ENCODE measurements at places on chromosomes 5 and 9. TPM values are rescaled to one million over a fixed set of nuclear protein-coding genes. Genes with fewer than 3 reads are reported as not detected.

The SLC22A4 gene
- 9.2 TPM for total RNA-seq

The MAN2A1 gene
- 38.1 TPM for total RNA-seq

The PCDHGB3 gene
- 6.3 TPM for total RNA-seq

The NUDT12 gene
- 7.9 TPM for total RNA-seq

- peaks cover 17% of the 10 kb centered on the region for H3K36me3 ChIP-seq
- H3K27me3 ChIP-seq = no peaks in the 10 kb centered on the region
- no peak overlapping the region for H3K27ac ChIP-seq
- no peak overlapping the region for H3K4me3 ChIP-seq
Measured at GRCh38 chr9:122845116-122845515, 16.7 kb upstream of the PDCL start.

DNA sequence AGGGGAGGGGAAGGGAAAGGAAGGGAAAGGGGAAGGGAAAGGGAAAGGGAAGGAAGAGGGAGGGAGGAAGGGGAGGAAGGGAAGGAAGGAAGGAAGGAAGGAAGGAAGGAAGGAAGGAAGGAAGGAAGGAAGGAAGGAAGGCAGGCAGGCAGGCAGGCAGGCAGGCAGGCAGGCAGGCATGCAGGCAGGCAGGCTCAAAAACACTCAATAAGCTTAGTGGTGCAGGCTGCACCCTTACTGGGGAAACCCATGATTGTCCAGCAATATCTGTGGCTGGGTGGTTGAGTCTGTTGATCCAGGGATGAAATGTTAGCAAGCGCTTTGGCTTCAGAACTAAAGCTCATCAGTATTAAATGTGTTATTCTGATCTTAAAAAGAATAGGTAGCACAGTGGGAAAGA, 145.6 kb downstream of the LPAR1 start:
- no peak for DNase-seq
- H3K4me1 ChIP-seq = no peaks in the 10 kb centered on the region
- no peaks in the 10 kb centered on the region for H3K36me3 ChIP-seq
- no peaks in the 10 kb centered on the region for H3K27me3 ChIP-seq
- H3K4me3 ChIP-seq = no peak overlapping the region

GRCh38 chr5:135881244-135881643, 14.4 kb downstream of the IL9 start:
- DNase-seq = peak; percentile 32
- no peak overlapping the region for H3K27ac ChIP-seq
- H3K4me1 ChIP-seq = peaks cover 6% of the 10 kb centered on the region
- H3K4me3 ChIP-seq = no peak overlapping the region
- H3K36me3 ChIP-seq = no peaks in the 10 kb centered on the region
- no peaks in the 10 kb centered on the region for H3K27me3 ChIP-seq

GRCh38 chr9:84436386-84437109, 96.0 kb upstream of the SLC28A3 start:
- no peaks in the 10 kb centered on the region for H3K4me1 ChIP-seq
- no peak overlapping the region for H3K27ac ChIP-seq
- no peak for DNase-seq

DNA sequence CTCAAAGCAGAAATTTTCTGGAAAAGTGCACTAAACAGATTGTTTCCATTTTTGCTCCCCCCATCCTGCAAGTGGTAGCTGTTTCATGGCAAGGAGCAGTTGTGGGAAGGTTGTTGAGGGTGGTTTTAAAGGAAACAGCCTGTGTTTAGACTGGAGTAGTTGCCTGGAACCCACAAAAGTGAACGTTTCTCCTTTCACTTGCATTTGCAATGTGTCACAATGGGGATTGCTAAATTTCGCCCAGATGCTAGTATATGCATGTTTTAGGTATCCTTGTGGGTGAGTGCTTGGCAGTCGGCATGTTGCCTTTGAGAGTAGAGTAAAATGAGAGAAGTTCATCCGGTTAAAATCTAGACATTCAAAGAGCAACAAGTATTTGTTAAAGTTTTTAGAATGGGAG, 1099.9 kb upstream of the DMAC1 start:
- no peaks in the 10 kb centered on the region for H3K27me3 ChIP-seq
- H3K27ac ChIP-seq = no peak overlapping the region
- H3K4me3 ChIP-seq = no peak overlapping the region

DNA sequence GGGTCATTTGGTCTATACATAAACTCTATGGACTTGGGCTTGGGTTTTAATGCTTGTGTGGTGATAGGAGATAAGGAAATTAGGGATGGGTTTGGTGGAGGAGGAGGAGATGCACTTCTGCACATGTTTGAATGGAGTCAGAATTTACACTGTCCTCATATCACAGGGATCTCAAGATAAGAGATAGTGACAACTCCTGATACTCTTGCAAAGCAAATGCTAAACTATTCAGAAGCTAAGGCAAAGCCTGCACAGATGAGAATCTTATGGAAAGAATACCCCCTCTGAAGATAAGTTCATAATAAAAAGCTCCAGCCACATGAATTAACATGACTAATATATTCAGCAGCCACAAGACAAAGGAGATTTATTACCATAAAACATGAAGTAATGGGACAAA, 90.2 kb downstream of the XRCC4 start:
- no peak overlapping the region for H3K4me3 ChIP-seq
- no peaks in the 10 kb centered on the region for H3K36me3 ChIP-seq
- DNase-seq = no peak
- no peaks in the 10 kb centered on the region for H3K4me1 ChIP-seq
- H3K27me3 ChIP-seq = no peaks in the 10 kb centered on the region

- H3K27ac ChIP-seq = no peak overlapping the region
- H3K4me3 ChIP-seq = no peak overlapping the region
- H3K4me1 ChIP-seq = no peaks in the 10 kb centered on the region
- H3K36me3 ChIP-seq = no peaks in the 10 kb centered on the region
- H3K27me3 ChIP-seq = no peaks in the 10 kb centered on the region
Measured at GRCh38 chr5:123209502-123210027, 120.5 kb downstream of the PRDM6 start.

- H3K4me1 ChIP-seq = no peaks in the 10 kb centered on the region
- no peaks in the 10 kb centered on the region for H3K36me3 ChIP-seq
- no peaks in the 10 kb centered on the region for H3K27me3 ChIP-seq
Measured at GRCh38 chr9:20320921-20321320, 301.4 kb downstream of the MLLT3 start.

DNA sequence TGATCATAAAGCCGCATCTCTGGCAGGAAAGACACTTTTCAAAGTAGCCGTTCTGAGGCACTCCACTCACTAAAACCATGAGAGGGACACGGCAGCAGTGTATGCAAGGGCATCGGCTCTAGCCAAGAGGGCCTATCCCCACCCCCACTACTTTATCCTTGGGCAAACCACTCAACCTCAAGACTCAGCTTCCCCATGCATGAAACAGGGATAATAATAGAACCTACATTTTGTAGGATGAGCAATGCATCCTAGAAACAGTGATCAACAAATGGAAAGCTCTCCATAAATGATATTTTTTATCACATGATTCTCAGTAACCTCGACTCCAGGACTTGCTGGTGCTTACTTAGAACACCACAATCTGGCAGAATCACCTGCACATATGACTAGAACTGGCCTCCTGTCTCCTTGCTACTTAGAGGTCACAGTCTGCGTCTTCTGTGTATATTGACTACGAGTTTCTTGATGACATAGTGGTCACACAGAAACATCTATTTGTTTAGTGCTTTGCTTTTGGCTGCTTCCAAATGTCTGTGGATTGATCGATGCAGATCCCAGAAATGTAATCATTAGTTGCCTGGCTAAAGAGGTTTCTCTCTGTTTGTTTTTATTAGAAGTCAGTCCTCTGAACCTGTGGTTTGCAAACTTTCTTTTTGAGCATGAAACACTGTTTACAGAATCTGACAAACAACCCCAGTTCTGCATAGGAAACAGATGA, 102.1 kb downstream of the LHFPL2 start:
- H3K4me1 ChIP-seq = peaks cover 25% of the 10 kb centered on the region
- no peak overlapping the region for H3K4me3 ChIP-seq
- no peaks in the 10 kb centered on the region for H3K27me3 ChIP-seq
- H3K36me3 ChIP-seq = no peaks in the 10 kb centered on the region
- no peak for DNase-seq
- no peak overlapping the region for H3K27ac ChIP-seq

- no peaks in the 10 kb centered on the region for H3K27me3 ChIP-seq
- H3K4me1 ChIP-seq = no peaks in the 10 kb centered on the region
- no peak for DNase-seq
- H3K36me3 ChIP-seq = peaks cover 32% of the 10 kb centered on the region
- H3K4me3 ChIP-seq = no peak overlapping the region
Measured at GRCh38 chr9:135507104-135508035, 6.9 kb downstream of the MRPS2 start.
